AG09309 (cell line): ENCODE measurements at places on chromosomes 13 and 19.

DNA sequence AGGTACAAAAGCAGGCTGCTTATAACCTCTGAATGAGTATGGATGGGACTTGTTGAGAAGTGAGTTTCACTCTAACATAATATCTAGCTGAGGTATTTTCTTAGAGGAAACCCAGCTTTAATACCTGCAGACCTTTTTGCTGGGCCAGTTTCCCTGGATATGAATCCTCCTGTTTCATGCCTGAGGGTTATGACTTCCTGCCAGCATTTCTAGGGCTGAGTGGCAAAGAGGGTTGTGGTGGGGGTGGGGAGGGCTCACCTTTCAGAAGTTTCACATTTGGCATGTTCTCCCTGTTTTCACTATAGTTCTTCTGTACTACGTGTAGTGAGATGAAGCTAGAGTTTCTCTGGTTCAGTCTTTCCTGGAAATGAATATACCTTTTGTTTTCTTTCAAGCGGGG is 73.7 kb downstream of the LACC1 start:
- no peak for DNase-seq

DNA sequence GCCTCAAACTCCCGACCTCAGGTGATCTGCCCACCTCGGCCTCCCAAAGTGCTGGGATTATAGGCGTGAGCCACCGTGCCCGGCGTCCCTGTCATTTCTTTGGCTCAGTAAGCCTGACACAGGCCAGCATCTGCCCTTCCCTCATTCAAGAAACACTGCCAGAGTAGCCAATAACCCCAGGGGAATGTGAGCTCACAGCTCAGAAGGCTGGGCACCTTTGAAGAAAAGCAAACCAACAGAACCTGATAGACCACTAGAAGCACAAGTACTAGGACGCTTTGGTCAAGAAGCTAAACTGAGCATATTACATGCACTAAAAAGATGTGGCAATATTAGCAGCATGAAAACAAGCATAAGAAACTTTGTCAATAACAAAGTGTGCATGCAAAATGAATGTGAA is 14.2 kb downstream of the SIGLEC5 start:
- DNase-seq = no peak

DNA sequence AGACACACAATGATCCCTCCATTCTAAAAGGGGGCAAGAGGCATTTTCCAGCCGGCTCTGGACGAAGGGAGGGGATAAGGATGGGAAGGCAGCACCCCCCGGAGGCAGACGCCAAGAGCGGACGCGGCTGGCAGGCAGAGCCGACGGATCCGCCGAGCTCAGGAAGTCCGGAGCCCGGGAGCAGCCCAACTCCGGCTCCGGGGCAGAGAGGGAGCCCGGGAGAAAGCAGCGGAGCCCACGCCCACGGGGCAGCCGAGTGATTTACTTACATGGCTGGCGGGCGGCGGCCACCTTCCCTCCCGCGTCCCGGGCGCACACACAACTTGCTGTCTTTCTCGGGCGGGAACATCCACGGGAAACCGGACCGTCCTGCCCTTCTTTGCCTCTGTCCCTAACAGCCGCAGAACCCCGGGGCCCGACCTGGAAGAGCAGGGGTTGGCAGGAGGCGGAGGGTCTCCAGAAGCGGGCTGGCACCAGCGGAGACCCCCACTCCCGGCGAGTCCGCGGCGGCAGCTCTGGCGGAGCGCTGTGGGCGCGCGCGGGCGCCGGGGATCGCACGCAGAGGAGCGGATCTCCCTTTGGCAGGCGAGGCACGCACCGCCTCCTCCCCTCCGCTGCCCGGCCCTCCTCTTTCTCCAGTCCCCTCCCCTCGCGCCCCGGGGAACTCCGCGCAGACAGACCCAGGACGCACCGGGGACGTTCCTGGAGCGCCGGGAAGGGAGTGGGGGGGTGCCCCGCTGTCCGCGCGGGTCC is at the start of gene LHFPL6:
Gene LHFPL6, minus strand, starts transcription at position 580 of the 753 bp plus-strand sequence.
- no peak for DNase-seq

DNA sequence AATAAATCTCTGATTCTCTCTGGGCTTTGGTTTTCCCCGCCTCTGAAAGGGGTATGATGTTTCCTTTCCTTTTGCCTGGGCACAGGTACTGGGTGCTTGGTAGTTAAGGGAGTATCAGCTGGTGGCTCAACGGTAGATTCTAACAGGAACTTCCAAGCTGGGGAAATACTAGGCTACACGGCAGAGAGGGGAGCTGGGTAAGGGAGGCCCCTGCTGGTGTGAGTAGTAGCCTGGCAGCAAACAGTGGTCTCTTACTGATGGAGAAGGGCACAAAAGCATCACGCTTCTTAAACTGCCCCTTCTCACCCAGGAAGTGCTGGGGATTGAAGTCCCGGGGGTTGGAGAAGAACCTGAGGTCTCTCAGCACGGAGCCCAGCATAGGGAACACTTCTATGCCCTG is 26.9 kb upstream of the CYP2A7 start:
- DNase-seq = no peak

- DNase-seq = no peak
Observed at GRCh38 chr19:37932985-37933936, 26.3 kb downstream of the SIPA1L3 start.

GRCh38 chr13:84896128-84896527 is 903.1 kb downstream of the SLITRK6 start:
- peak; percentile 20 for DNase-seq

DNA sequence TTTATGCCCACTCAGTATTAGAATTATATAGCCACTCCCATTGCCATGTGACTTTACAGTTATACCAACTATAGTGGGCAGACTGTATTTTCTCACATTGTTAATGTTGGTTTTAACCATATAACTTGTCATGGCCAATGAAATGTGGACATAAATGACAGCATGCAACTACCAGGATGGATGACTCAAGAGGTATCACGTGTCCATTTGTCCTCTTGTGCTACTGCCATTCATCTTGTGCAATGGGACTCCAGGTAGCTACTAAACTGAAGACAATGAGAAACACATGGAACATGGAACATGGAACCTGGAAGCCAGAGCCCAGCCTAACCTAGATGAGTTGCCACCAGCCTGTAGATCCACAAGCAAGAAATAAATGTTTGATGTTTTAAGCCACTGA is 242.7 kb upstream of the IPO5 start:
- no peak for DNase-seq

- no peak for DNase-seq
Observed at GRCh38 chr19:50794876-50795663, 4.9 kb downstream of the ACP4 start.

- no peak for DNase-seq
Observed at GRCh38 chr13:74449811-74450524, 315.8 kb upstream of the KLF12 start.

DNA sequence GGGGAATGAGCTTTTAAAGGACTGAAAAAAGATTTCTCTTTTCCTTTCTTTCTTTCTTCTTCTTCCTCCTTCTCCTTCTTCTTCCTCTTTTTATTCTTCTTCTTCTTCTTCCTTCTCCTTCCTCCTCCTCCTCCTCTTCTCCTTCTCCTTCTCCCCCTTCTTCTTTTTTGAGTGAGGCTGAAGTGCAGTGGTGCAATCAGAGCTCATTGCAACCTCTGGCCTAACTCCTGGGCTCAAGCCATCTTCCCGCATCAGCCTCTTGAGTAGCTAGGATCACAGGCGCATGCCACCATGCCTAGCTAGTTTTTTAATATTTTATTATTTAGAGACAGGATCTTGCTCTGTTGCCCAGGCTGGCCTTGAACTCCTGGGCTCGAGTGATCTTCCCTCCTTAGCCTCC is 120.9 kb upstream of the KL start:
- no peak for DNase-seq
